Thoracic aorta endothelial cell (primary cell): ENCODE measurements at places on chromosomes 3 and 15. TPM values are rescaled to one million over a fixed set of nuclear protein-coding genes. Genes with fewer than 3 reads are reported as not detected.

EFHB gene
- 0.27 TPM in 1 of 2 replicates, not detected in the other for total RNA-seq

PAK6 gene
- total RNA-seq = not detected in 2 replicates

MAP6D1 gene
- 1.9 and 2.4 TPM in 2 replicates for total RNA-seq

RPL4 gene
- 3,099 and 3,187 TPM in 2 replicates for total RNA-seq

PLXNB1 gene
- 25.5 and 26.7 TPM in 2 replicates for total RNA-seq

PRTG gene
- total RNA-seq = 4.4 and 7.0 TPM in 2 replicates

SNURF gene
- total RNA-seq = 11.4 and 13.3 TPM in 2 replicates

TM4SF1 gene
- 845 and 906 TPM in 2 replicates for total RNA-seq

DAZL gene
- not detected in 2 replicates for total RNA-seq

ZNF501 gene
- 4.3 and 4.7 TPM in 2 replicates for total RNA-seq

B3GNT5 gene
- total RNA-seq = 38.2 and 38.8 TPM in 2 replicates

SERPINI2 gene
- total RNA-seq = not detected in 2 replicates

FRMD4B gene
- total RNA-seq = 146 and 164 TPM in 2 replicates

IL17RD gene
- total RNA-seq = 2.3 and 2.5 TPM in 2 replicates

CSPG4 gene
- 0.07 and 0.13 TPM in 2 replicates for total RNA-seq

HESX1 gene
- total RNA-seq = 0.40 and 0.43 TPM in 2 replicates

CFAP20DC gene
- total RNA-seq = 4.3 TPM in 2 replicates

DNAJB8 gene
- total RNA-seq = not detected in 2 replicates

TERB2 gene
- not detected in 2 replicates for total RNA-seq

MKRN2 gene
- 35.5 and 36.8 TPM in 2 replicates for total RNA-seq

KY gene
- total RNA-seq = not detected in 2 replicates

PLA1A gene
- total RNA-seq = 0.13 and 0.22 TPM in 2 replicates

PLSCR4 gene
- 63.7 and 129 TPM in 2 replicates for total RNA-seq

GOLGA8N gene
- 1.9 and 3.0 TPM in 2 replicates for total RNA-seq

UBA3 gene
- total RNA-seq = 103 and 113 TPM in 2 replicates

CALML4 gene
- 4.2 and 4.9 TPM in 2 replicates for total RNA-seq

GABRB3 gene
- total RNA-seq = 0.40 and 0.57 TPM in 2 replicates

C3orf70 gene
- 2.9 and 5.2 TPM in 2 replicates for total RNA-seq

GOLGA6B gene
- not detected in 2 replicates for total RNA-seq

PSTPIP1 gene
- 0.36 and 1.9 TPM in 2 replicates for total RNA-seq

XCR1 gene
- total RNA-seq = not detected in 2 replicates

TCAIM gene
- total RNA-seq = 37.8 and 39.5 TPM in 2 replicates

ERICH6 gene
- total RNA-seq = not detected in 2 replicates

CCDC33 gene
- not detected in 2 replicates for total RNA-seq

BDH1 gene
- total RNA-seq = 3.9 and 8.9 TPM in 2 replicates

FGD5 gene
- total RNA-seq = 104 and 107 TPM in 2 replicates

CD86 gene
- total RNA-seq = not detected in 2 replicates

CHRNA7 gene
- total RNA-seq = 1.0 and 4.1 TPM in 2 replicates

UTS2B gene
- 0.29 and 0.66 TPM in 2 replicates for total RNA-seq

HTR3E gene
- total RNA-seq = not detected in 2 replicates

KLF15 gene
- 1.2 and 1.8 TPM in 2 replicates for total RNA-seq

GADL1 gene
- total RNA-seq = 0.14 and 1.1 TPM in 2 replicates

SLC9C1 gene
- 0.57 TPM in 1 of 2 replicates, not detected in the other for total RNA-seq

SLC6A20 gene
- total RNA-seq = not detected in 2 replicates

KBTBD12 gene
- not detected in 2 replicates for total RNA-seq

PRR23E gene
- not detected in 2 replicates for total RNA-seq

ALDH1A2 gene
- total RNA-seq = 2.3 and 38.1 TPM in 2 replicates

STAC gene
- total RNA-seq = not detected in 2 replicates

GOLGA6L9 gene
- total RNA-seq = 2.8 and 2.9 TPM in 2 replicates

NPAP1 gene
- total RNA-seq = not detected in 2 replicates

JMJD7 gene
- total RNA-seq = 2.7 and 2.9 TPM in 2 replicates

LARP6 gene
- 12.9 and 20.9 TPM in 2 replicates for total RNA-seq
